ENCODE measurements at places on chromosomes 5 and 9. TPM values are rescaled to one million over a fixed set of nuclear protein-coding genes. Genes with fewer than 3 reads are reported as not detected.

GRCh38 chr5:102226321-102226720 is 69.8 kb downstream of the SLCO4C1 start:
- no peak for DNase-seq

GRCh38 chr9:21428235-21428634 is 12.0 kb upstream of the IFNA1 start:
- DNase-seq = no peak

EIF4EBP3 gene
- total RNA-seq = 5.2 TPM

CDC25C gene
- 6.8 TPM for total RNA-seq

GRCh38 chr5:154576429-154576806 is 98.4 kb upstream of the HAND1 start:
- no peak for DNase-seq

MINAR2 gene
- total RNA-seq = 0.34 TPM

- no peak for DNase-seq
Observed at GRCh38 chr9:131410044-131410491, 16.2 kb downstream of the PRRC2B start.

- DNase-seq = no peak
Observed at GRCh38 chr5:14503017-14503680, 78.4 kb upstream of the OTULINL start.

GRCh38 chr9:72753266-72753893 is 199.5 kb downstream of the ALDH1A1 start:
- DNase-seq = no peak

All from mesothelial cell of epicardium (in vitro differentiated cells).